ENCODE measurements at places on chromosomes 3 and 15. TPM values are rescaled to one million over a fixed set of nuclear protein-coding genes. Genes with fewer than 3 reads are reported as not detected.

The ATP13A5 gene
- 2.0 TPM for total RNA-seq

DNA sequence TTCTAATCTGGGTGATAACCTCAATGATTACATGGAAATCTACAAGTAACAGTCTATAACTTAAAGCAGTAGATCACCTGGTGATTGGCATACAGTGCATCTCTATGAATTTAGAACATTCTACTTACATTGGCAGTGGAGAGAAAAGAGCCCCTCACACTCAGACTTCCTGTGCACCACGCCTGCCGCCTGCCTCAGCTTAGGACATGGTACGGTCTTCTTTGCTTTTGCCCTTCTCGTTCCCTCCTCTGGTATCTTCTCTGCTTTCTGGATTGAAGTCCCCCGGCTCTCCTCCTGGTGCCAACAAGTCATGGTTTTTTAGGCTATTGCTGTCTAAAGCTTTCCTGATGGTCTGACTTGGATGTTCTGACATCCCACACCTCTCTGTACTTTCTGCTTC, 7.9 kb upstream of the KCNMB3 start:
- DNase-seq = no peak

- no peak for DNase-seq
Measured at GRCh38 chr15:63010920-63011693, 31.4 kb upstream of the TPM1 start.

DNA sequence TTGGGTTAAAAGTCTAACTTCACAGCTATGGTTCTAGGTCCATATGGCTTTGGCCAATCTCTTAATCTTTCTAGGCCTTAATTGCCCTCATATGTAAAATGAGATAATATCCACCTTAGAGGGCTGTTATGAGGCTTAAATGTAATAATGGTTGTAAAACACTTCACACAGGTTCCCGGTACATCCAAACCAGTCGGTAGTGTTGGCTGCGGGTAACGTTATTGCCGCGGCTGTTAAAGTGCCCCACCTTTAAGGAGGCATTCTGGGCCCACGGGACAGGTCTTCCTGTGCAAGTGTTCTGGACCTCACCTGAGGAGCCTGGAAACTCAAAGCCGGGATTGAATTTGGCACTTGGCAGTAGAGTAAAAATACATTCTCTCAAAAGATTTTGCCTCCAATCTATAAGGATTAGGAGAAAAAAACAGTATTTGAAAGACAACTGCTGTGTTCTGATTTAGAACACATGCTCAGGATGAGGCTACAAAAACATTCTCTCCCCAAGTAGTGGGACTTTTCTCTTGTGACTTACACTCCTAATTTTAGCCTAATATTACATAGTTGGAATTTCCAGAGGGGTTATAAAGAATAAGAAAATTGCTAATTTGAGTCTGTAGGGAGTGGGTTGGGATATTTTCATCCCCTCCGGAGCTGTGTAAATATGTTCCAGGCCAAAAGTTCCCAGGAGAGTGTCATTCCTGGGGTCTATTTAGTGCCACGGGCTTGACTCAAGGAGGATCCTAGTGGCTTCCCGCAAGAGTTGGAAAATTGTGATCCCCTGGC, 44.9 kb upstream of the TSEN2 start:
- DNase-seq = no peak

DNA sequence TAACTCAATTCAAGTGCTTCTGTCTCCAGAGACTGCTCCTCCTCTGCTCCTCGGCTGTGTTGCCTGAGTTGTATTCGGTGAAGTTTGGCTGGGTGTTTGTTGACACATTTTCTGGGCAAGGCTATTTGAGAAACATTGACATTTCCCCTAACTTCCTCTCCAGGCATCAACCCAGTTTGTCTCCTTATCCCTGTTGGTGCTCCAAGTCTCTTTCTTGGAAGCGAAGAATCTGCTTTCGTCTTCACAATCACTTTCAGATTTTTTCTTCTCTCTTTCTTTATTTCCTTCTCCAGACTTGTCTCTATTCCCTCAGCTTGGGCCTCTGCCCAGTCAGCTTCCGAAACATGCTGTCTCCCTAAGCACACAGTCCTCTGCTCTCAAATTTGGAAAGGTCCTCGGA, 84.7 kb downstream of the ETV5 start:
- DNase-seq = no peak

DNA sequence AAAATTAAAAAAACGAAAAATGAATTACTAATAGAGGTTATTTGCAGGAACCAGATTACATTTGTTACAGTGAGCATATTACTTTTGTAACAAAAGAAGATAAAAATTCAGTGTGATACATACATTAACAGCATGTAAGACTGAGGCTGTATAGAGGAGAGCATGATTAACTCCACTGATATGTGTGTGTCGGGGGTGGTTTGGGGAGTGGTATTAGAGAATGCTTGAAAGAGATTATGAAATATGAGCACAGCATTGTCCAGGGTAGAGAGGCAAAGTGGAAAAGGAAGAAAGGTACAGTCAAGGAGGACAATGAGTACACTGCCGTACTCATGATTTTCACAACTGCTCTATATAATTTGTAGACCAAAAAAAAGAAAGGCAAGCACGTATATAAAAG, 62.9 kb upstream of the LRRFIP2 start:
- DNase-seq = no peak

DNA sequence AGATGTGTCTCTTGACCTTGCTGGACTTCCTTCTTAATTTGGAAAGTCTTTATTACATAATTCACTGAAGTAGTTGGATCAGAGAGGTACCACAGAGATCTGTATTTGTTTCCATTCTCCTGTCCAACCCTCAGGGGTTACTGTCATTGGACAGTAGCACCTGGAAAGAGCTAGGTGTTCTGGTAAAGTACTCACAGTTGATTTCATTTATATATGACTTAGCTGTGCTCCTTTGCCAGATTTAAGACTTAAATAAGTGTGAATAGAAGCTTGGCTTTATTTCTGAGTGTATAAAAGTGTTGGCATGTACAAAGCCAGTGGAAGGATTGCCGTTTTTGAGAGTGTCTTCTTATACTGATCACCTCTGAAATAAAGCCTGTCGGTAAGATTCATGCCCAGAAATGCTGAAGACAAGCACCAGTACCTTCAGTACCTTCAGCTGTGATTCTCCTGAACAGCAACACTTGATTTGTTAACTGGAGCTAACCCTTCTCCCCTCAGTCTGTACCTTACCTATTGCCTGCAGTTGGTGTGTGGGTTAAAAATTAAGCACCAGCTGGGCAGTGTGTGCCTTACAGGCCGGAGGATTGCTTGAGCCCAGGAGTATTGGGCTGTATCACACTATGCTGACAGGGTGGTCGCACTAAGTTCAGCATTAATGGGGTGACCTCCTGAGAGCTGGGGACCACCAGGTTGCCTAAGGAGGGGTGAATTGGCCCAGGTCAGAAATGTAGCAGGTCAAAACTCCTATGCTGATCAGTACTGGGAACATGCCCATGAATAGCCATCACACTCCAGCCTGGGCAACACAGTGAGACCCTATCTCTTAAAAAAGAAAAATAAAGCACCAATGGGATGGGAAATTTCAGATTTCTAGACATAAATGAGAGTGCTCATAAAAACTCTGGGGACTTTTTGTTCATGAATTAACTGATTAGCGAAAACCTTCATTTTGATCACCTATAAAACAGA, 197.7 kb downstream of the FNDC3B start:
- DNase-seq = no peak

The UNC13C gene
- 0.14 TPM for total RNA-seq

The GPR149 gene
- total RNA-seq = not detected

The C15orf61 gene
- total RNA-seq = 7.4 TPM

The PCNP gene
- total RNA-seq = 141 TPM

The RPL29 gene
- total RNA-seq = 810 TPM

- no peak for DNase-seq
Measured at GRCh38 chr3:11480663-11481298, 162.9 kb downstream of the VGLL4 start.

DNA sequence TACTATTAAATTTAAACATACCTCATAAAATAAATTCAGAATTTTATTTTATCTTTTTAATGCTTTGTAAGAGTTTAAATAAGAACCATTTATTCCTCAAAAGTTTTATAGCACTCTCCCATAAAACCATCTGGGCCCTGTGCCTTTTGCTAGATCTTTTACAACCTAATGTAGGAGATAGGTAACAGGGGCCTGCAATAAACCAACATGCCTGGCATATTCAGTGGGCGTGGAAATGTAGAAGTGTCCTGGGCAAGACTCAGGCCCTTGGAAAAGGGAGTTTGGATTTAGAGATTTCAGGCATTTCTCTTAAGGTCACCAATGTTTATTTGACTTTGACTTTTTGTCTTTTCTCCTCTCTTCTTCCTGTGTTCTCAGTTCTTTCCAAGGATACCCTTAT, 46.4 kb downstream of the POMGNT2 start:
- DNase-seq = no peak

DNA sequence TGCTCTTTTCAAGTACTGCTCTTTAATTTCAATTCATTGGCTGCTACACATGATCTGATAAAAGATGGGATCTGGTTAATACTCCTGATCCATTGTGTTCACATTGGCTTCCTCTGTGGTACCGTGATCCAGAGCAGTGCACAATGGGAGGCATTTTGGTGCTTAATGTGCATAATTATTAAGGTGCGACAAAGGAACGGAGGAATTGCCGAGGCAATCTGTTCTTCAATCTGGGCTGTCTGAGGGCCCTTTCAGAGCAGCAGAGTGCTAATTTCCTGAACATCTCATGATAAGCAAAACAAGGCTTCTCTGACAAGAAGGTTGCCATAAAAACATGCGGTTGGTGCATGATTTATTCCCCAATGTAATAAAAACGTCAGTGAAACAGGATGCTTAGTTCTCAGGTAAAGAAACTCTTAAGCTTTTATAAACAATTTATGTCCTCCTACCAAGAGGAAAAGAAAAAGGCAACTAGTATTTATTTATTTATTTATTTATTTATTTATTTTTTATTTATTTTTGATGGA, 64.0 kb upstream of the EPHA3 start:
- no peak for DNase-seq

DNA sequence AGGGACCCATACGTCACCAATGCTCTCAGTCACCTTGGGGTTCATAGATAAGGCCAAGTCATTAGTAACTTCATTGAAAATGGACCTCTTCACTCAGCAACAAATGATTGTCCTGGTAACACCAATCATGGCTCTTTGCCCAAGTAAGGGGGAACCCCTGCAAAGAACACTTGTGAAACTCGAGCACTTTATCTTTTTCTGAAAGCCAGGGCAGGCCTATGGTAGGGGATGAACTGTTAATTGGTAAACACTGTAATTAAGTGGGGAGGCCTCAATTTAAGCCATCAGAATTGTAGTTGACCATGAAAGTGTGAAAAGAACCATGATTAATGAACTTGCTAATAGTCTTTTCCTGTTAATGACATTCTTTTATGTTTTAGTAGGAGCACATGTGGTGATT, 73.3 kb downstream of the ABHD5 start:
- no peak for DNase-seq

DNA sequence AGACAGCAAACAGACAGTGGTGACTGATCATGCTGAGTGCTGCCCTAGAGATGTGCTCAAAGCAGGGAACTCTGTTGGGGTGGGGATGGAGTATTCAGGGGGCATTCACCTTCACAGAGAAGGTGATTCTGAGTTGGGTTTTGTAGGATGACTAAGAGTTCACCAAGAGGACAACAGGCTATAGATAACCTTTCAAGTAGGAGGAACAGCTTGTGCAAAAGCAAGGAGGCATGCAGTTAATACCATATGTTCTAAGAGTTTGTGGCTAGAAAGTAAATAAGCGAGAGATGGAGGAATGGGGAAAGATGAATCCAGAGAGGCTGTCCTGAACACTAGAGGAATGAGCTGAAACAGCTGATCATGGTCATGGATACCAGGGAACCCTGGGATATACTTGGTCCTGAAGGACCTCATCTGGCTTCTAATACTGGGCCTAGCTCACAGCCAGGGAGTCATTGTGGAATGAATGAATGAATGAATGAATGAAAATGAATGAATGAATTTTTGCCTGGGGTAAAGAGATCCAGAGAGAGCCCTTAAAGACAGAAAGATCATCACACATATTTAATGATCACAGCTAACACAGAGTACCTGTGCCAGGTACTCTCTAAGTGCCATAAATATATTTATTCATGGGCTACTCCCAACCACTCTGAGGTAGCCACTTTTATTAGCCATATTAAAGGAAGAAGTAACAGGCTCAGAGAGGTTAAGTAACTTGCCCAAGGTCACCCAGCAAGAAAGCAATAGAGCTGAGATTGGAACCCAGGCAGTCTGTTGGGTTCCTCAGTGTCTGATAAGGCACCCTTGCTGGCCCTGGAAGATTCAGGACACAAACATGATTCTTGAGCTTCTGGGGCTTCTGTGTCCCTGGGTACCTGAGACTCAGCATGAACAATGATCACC, 22.0 kb downstream of the SMAD6 start:
- no peak for DNase-seq

The TRH gene
- not detected for total RNA-seq

GRCh38 chr15:35557012-35557411, 11.0 kb upstream of the DPH6 start:
- no peak for DNase-seq

The CILP gene
- 1.1 TPM for total RNA-seq

The C3orf22 gene
- not detected for total RNA-seq

DNA sequence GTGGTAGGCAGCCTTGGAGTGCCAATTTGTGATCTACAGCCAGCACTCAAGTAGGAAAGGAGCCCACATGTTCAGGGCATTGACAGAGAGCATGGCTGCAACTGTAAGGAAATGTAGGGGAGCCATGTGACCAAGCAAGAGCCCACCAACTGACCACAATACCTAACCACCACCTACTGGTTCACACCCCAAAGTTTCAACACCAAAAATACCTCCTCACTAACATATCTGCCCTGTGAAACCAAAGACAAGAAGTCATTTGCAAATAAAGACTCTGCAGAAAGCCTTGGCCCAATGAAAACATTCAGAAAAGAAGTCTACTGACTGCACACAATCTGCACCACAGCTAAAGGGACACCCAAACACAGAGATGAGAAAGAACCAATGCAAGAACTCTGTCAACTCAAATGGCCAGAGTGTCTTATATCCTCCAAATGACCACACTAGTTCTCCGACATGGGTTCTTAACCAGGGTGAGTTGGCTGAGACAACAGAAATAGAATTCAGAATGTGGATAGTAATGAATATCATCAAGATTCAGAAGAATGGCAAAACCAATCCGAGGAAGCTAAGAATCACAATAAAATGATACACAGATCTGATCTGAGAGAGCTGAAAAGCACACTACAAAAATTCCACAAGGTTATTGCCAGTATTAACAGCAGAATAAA, 40.6 kb downstream of the SLC9C1 start:
- no peak for DNase-seq

DNA sequence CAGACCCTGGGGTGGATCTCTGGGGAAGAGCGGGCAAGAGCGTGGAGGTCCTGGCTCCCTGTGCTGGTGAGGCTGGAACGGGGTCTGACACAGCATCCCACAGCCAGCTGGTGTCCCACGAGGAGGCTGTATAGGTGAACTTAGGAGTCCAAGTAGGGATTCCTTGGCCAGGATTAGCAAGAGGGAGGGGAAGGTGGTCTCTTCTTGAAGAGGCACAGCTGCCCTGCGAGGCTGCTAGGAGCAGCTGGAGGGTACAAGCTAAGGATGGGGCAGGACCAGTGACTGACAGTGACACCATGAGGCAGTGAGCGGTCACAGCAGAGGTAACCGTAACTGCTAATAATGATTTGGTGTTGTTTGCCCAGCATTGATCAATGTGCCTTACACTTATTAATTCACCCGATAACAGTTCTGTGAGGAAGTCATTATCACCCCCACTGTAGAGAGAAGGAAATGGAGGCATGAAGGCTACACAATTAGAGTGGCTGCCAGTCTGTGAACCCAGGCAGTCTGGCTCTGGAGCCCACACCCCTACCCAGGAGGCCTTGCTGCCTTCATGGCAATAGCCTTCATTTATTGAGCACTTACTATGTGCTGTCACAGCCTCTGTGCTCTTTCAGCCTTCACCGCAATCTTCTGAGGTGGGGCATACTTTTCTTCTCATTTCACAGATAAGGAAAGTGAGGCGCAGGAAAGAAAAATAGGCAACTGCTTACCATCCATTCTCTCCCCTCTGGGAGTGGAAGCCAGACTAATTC, 59.4 kb downstream of the TMEM44 start:
- DNase-seq = no peak

All from upper lobe of right lung (tissue), 1 donor.